NCI-H1092 (cell line): ENCODE measurements at places on chromosomes 16 and 17.

GRCh38 chr16:65000654-65001053 lies 121.2 kb downstream of the CDH11 start:
- DNase-seq: no peak

GRCh38 chr16:48555155-48555554 lies 54.8 kb downstream of the N4BP1 start:
- no peak for DNase-seq

DNA sequence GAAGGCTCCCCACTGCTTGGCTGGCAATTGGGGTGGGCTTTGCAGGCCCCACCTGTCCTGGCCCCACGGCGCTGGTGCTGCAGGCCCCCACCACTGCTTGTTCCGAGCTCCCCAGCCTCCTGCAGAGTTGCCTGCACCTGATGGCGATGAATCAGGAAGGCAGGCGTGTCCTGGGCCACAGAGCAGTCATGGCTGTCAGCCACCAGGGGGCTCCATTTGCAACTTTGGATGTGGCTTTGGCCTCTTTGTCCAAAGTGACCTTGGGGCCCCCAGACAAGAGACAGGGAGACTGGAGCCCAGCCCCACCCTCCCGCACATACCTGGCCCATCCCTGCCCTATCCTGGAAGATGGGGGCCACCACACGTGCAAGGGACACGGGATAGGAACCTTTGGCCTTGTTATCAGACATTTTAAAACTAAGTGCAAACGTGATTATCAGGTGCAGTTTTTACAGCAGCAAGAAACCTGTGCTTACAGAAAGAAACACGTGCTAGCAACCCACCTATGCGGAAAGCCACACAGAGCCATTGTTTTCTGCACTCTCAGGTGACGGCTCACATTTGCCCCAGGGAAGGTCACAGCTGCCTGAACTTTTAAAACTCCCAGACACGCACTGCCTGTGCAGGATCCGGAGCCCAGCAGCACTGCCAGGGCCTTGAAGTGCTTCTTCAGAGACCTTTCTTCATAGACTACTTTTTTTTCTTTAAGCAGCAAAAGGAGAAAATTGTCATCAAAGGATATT lies at the start of gene DNASE1:
TSS of gene DNASE1 (plus strand) at position 443 of the 743 bp plus-strand sequence. CDS start 683 bp downstream, outside the sequence.
- DNase-seq: no peak

- DNase-seq: no peak
Measured at GRCh38 chr17:32671896-32672295, 185.1 kb downstream of the CDK5R1 start.

GRCh38 chr17:8125947-8126490 lies 2.1 kb upstream of the HES7 start:
- no peak for DNase-seq

- DNase-seq: no peak
Measured at GRCh38 chr16:67301080-67301782, 21.9 kb downstream of the PLEKHG4 start.

GRCh38 chr17:66322764-66323163 lies 20.4 kb downstream of the PRKCA start:
- no peak for DNase-seq

- no peak for DNase-seq
Measured at GRCh38 chr17:77010667-77011066, 130.1 kb upstream of the SEC14L1 start.

- DNase-seq: peak; percentile 2
Measured at GRCh38 chr17:16407911-16408588, 7.3 kb upstream of the TRPV2 start.

GRCh38 chr16:31718998-31719397 lies 154.6 kb upstream of the ZNF267 start:
- no peak for DNase-seq

- DNase-seq: no peak
Measured at GRCh38 chr17:8747742-8748141, 3.1 kb upstream of the CCDC42 start.

- DNase-seq: no peak
Measured at GRCh38 chr17:72021417-72022041, 99.3 kb upstream of the SOX9 start.

DNA sequence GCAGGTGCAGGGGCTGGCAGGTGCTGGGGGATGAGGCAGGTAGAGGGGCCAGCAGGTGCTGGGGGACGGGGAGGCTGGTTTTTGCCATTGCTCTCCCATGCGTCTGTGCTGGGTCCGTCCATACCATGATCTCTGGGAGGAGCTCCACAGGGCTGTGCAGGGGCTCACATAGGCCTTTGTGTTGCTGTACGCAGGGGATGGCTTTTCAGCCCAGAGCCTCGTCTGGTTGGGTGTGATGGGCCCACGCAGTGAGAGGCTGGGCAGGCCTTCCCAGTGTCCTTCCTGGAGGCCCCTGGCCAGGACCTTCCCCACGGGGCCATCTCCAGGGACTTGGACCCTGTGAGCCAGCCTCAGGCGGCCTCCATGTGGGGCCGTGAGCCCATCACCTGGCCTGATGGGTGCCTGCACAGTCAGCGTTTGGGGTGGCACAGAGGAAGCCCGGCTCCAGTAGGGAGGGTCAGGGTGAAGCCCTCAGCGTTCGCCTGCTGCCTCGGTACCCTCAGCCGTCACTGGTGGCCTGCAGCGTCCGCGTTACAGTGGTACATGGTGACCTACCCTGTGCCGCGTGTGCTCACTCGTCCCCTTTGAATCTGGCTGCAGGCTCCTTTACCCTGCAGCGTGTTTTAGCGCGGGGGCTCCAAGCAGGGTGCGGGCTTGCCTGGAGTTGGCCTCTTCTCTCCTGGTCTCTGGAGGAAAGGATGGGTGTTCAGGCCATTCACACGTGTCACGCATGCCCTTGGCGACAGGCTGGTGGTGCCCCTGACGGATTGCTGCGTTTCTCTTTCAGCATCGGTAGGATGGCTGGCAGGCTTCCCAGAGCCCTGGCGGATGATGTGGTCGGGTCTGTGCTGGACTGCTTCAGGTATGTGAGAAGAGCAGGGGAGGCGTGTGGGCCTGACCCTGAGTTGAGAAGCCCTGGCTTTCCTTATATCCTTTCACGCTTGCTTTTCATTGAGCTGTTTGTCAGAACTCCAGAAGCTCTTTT lies 30.6 kb downstream of the ZNF750 start:
- no peak for DNase-seq

- DNase-seq: no peak
Measured at GRCh38 chr17:15892244-15892643, 52.7 kb upstream of the ADORA2B start.

DNA sequence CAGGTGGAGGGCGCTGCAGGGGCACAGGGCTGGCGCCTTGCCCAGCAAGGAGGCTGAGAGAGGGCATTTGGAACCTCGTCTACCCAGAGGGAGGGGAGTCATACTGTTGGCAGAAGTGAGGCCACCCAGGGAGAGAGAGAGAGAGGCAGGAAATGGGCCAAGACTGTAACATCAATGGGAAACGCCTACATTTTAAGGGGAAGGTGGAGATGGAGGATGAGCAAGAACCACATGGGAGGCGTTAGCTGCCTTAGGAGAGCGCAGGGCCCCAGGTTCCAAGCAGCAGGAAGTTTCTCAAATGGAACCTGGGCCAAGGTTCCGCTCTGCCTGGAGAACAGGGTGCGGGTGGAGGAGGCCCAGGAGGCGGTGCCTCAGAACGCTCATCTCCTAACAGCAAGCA lies 2.7 kb upstream of the WFDC1 start:
- peak; percentile 63 for DNase-seq

DNA sequence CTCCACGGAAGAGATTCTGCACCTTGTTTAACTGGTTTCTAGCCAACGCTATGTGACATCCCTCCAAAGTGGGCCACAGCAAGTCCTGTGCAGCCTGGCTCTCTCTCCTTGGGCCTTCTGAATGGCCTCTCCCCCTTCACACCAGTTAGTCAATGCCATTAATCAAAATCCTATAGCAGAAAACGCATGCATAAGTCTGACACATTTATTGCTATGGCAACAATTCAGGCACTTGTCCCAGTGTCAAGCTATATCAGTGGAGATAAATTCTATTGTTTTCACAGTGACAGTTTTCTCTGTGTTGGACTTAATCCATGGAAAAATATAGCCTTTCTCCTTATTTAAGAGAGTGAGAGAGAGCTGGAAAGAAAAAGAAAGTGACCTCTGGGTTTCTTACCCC lies 87.2 kb upstream of the TOX3 start:
- no peak for DNase-seq

GRCh38 chr17:55172612-55173011 lies 92.1 kb upstream of the HLF start:
- DNase-seq: no peak

- no peak for DNase-seq
Measured at GRCh38 chr17:34879146-34879545, 82.1 kb downstream of the CCT6B start.

DNA sequence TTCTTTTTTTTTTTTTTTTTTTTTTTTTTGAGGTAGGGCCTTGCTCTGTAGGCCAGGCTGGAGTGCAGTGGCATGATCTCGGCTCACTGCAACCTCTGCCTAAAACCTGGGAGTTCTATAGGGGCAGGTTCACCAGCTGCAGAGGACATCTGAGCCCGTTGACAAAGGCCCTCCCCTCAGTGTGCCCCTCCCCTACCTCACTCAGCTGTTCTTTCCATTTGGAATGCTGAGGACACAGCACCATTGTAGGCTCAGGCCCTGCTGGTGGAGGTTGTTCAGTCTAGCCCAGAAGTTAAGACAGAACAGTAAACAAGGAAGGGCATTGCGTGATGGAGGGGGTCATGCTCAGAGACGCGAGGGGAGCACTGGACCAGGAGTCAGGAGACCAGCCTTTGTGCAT lies 21.8 kb upstream of the KIF19 start:
- no peak for DNase-seq

DNA sequence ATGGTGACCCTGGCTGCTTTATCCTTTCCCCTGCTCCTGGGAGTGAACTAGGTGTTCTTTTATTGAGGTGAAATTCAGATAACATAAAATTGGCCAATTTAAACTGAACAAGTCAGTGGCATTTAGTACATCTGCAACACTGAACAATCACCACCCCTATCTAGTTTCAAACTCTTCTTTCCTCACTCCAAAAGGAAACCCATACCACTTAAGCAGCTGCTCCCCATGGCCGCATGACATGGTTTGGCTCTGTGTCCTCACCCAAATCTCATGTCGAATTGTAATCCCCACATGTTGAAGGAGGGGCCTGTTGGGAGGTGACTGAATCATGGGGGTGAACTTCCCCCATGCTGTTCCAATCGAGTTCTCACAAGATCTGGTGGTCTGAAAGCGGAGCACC lies 154.1 kb downstream of the STX8 start:
- no peak for DNase-seq

DNA sequence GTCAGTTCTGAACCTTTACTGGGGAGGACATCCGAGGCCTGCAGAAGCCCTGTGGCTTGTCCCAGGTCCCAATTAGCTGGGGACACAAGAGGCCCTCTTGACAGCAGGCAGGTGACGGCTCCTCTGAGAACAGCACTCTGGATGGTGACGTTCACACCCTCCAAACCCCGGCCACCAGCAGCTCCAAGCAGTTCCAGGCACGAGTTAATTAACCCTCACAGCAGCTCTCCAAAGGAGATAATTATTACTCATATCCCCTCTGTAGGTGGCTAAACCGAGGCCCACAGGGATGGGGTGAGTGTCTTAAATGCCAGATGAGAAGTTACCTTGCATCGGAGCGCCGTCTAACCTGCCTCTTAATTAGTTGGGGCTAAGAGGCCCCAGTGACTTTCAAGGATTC lies 168.9 kb upstream of the CIBAR2 start:
- DNase-seq: no peak

DNA sequence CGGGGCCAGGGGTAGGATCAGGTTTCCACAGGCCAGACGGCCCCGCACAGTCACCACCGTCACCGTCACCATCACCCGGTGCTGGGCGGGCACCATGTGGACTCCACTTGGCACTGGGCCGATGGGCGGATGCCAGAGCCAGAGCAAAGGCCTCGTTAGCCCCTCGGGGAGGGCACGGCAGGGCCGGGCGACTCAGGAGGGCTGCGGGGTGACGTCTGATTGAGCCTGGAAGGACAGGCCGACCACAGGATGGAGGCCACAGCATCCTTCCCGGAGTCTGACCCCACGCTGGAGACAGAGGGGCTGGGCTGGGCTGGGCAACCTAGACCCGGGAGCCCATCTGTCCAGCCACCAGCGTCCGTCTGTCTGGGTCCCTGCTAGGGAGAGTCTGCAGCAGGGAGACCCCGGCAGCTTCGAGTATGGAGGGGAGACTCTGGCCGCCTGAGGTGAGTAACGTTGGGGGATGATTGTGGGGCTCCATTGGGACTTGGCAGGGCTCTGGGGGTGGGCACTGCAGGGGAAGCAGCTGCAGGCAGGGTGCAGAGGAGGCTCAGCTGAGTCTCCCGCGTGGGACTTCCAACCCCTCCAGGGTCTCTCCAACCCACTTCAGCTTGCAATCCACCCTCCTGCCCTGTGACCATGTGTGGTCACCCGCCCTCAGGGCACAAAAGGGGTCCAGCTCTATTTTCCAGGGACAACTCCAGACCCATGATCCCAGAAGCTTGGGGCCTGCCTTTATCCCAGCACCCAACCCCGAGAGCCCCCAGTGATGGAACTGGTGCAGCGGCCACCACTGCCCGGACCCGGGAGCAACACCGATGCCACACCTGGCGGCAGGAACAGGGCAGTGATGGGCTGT lies 22.6 kb downstream of the SLC25A10 start:
- DNase-seq: no peak

DNA sequence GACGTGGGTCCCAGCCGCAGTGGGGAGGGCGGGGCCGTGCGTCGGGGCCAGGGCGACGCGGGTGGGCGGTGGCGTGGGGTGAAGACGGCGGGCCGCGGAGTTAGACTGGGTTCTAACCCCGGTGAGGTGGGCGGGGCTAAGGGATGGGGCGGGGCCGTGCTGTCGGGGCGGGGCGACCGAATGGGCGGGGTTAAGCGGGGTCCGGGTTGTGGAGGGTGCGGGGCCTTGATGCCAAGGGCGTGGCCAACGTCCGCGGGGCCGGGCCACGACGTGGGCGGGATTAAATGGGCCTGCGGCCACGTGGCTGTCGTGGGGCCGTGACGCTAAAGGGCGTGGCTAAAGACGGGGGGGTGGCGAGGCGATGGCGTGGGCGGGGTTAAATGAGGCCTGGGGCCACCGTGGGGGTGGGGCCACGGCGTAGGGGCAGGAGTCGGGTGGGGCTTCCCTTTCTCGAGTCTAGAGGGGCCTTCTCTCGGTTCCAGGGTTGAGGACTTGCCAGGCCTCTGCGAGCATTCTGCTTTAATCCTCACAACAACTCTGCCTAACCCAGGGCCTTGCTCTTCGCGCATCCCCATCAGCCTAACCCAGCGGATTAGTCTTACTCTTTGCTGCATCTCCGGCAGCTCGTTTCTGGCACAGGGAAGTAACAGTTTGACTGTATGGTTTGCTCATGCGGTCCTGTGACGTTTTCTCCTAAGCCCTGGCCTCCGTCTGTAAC lies 739 bp downstream of the TCF25 start:
- DNase-seq: peak; percentile 88

GRCh38 chr16:50093607-50094539 lies 28.1 kb downstream of the HEATR3 start:
- DNase-seq: no peak
